Activated CD4-positive, alpha-beta memory T cell treated with anti-CD3 and anti-CD28 coated beads, Interleukin-2, amount 10 ng/mL, durations not matched to agents 7 days and 5 days (primary cell): ENCODE measurements at places on chromosomes 13 and 19.
A peak's percentile ranks its signal among the peaks of the same experiment; 100 is the strongest.

DNA sequence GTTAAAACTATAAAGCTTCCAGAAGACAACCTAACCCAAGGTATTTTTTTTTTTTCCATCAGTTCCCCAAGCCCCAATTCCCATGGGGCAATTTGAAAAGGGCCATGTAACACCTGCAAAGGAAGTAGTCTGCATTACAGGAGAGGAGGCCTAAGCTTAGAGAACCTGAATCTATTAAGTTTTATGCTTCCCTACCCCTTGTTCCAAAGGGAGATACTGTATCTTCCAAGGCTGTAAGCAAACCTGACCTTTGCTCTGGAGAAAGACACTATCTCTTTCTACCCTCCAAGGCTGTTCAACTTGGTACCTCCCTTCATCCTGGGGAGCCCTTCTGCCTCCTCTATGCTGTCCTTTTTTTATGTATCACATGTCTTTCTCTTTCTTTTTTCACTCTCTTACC is 15.0 kb downstream of the KATNAL1 start:
- DNase-seq = no peak

DNA sequence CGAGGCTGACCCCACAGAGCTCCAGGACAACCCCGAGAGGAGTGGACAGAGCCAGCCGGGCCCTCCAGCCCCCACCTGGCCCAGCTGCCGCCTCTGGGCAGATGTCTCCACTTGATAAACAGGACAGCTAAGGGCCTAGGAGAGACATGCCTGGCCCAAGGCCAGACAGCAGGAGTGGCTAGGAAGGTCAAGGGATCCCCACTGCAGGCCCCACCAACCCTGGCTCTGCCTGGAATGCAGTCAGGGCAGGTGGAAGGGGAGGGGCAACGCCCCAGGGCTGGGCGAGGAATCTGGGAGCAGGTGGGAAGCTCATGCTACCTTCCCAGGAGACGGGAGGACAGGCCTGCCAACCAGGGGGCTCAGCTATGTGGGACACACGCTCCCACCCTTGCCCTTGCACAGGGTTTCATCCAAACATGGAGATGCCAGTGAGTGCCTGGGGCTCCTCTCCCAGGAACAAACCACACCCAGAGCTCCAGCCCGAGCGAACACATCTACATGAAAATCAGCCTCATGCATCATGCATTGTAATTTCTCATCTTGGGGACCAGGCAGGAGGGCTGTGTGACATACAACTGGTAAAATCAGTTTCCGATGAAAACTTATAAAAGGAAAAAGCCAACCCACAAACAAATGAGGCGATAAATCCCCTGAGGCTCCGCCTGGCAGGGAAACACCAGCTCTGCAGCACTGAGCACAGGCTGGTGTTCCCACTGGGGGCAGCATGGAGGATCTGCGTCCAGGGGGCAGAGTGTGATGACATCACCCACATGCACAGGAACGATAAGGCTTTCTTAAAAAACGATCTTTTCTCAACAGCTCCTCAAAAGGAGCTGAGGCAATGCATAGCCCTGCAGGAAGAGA is 25.0 kb downstream of the SH3GL1 start:
- DNase-seq = no peak

DNA sequence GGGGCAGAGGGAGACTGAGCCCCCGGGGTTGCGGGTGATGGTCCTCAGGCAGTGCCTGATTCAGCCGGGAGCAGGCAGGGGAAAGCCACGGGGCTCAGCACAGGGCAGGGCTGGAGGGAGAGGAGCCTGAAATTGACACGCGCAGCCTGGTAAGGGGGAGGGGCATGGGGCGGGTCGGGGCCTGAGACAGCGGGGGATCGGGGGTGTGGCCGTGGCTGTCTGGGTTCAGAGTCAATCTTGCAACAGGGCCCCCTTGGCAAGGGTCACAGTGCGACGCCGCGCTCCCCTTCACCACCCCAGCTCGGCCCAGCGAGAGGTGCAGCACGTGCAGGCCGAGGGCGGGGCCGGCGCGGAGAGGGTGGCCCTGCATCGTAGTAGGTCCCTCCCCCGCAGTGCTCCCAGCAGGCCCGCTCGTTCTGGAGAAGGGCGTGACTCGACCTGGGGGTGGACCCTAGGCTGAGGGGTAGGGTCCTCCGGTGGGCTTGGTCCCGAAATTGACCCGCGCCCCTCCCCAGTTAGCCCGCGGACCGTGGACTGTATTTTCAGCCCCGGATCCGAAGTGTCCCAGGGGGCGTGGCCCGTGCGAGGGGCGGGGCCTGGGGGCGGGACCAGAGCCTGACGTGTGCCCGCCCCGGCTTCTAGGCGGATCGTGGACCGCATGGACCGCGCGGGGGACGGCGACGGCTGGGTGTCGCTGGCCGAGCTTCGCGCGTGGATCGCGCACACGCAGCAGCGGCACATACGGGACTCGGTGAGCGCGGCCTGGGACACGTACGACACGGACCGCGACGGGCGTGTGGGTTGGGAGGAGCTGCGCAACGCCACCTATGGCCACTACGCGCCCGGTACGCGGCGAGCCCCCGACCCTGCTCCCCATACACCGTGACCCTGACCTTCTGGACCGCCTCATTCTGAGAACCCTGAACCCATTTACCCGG is 6.0 kb downstream of the RCN3 start:
- DNase-seq = peak; percentile 85

DNA sequence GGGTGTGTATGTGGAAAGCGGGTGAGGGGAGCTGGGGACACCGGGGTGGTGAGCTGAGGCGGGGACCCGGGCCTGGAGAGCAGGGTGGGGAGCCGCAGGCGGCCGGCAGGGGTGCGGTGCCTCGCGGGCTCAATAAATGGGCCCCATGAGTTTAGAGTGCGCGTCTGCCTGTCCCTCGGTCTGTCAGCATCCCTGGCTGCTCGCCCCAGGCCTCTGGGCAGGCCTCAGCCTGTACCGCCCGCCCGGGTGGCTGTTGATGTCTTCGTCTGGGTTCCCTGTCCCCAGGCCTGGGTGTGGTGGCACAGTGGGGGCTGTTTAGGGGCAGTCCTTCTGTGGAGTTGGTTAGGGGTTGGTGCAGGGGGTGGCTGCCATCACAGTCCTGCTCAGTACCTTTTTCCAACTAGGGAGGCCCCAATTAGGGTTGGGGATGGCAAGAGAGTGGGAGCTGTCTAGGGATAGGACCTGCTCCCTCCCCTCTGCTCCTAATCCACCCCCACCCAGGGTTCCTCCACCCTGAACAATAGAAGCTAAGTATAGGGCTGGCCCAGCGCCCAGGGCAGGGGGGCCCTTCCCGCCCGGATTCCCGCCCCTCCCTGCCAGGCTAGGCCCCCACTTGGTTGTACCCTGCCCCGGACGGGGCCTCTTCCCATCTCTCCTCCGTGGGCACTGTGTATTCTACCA is 12.2 kb downstream of the CIC start:
- peak; percentile 34 for DNase-seq

DNA sequence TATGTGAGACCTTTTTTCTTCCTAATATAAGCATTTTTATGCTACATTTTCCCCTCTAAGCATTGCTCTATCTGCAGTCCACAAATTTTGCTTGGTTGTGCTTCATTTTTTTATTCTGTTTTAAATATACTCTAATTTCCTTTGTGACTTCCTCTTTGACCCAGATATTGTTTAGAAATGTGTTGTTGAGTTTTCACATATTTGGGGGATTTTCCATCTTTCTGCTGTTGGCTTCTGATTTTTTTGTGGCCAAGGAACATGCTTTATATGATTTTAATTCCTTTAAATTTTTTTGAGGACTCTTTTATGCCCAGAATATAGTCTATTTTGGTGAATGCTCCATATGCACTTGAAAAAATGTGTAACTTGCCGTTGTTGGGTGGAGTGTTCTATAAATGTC is 22.9 kb downstream of the UBAC2 start:
- no peak for DNase-seq

DNA sequence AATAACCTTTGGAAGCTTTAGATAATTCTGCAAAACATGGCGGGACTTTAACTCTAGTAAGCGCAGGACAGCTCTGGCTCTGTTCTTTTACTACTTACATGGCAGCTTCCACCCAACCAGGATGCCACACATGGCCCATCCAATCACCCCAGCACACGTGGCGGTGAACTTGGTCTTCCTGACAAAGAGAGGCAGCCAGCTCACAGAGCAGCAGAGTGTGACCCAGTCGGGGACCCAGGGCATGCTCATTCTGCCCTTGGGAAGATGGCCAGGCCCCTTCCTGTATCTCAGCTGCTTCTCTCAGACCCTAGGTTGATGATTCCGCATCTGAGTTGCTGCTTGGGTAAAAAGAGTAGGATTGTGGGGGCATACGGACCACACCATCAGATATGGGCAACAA is 172.1 kb downstream of the USP12 start:
- no peak for DNase-seq
